ENCODE measurements at places on chromosomes 5 and 9. TPM values are rescaled to one million over a fixed set of nuclear protein-coding genes. Genes with fewer than 3 reads are reported as not detected.

Gene PDZD2
- total RNA-seq = not detected

Gene IRX1
- total RNA-seq = 25.9 TPM

Gene PTPRD
- not detected for total RNA-seq

Gene NEK6
- total RNA-seq = 43.7 TPM

Gene ACER2
- 0.76 TPM for total RNA-seq

- DNase-seq = peak; percentile 97
These were observed 92.6 kb downstream of the LIFR start for GRCh38 chr5:38463634-38464521.

DNA sequence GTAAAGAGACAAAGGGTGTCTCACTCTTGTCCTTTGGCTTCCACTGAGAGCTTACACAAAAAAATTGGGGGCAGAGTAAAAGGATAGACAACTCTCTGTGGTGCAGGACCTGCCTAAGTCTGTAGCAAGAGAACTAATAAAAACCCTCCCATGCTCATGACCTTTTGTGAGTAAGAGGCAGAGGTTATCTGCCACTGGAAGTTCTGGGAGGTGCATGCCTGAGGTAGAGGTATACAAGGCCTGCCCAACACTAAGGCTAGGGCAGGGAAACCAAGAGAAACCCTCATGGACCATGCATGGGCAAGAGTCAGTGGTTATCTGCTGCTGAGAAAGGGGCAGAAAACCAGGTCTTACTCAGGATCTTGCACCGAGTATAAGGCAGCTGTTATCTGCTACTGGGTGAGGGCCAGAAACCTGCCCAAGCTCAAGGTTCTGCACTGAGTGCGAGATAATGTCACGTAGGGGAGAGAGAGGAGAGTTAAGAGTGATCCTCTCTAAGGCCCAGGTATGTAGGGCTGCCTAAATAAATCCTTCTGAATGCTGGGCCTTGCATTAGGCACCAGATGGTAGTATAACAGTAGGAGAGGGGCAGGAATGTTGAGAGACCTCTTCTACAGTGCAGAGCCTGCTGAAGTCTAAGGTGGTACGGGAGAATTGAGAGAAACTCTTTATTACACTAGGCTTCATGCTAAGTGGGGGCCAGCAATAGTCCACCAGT lies 143.4 kb downstream of the MACROH2A1 start:
- DNase-seq = no peak

DNA sequence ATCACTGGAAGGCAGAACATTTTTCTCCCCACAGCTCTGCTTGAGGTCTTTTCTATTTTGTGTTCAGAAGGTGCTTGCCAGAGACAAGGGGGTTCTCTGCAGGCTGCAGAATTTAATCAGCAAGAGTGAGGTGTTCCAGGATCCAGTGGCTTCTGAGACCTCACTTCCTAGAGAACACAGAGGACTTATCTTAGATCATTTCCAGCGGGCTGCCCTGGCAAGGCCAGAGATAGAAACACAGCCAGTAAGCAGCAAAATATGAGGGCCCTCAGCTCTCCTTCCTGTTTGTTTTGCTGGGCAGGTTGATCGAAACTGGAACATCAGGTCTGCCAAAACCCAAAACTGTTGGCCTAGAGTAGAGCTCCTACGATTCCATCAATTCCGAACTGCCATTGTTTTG lies 187.3 kb downstream of the DIRAS2 start:
- DNase-seq = no peak

GRCh38 chr5:67652201-67652600 lies 455.6 kb upstream of the CD180 start:
- DNase-seq = no peak

DNA sequence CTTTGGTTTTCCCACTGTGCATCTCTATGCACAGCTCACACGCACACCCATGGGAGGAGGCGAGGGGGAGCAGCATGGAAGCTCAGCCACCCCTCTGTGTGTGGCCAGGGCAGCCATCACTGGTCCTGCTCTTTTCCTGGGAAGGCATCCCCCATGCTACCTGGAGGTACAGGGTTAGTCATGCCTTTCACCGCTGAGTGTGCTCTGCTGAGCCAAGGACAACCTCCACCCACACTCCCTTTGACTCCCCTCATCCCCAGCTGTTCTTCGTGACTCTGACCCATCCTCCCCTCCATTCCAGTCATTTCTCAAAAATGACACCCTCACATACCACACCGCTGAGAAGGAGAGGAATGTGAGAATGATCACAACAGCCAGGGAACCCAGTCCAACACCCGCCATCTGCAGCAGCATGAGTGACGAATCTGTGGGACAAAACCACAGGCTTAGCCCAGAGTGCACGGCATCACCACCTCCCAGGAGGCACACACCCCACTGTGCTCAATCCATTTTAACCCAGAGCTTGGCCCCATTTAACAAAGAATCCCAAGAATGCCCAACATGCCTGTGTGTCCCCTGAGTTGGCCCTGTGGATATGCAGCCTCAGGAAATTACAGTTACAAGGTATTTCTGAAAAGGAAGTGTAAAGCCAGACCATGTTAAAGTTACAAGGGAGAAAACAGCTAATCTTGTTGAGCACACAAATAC lies 133.4 kb downstream of the SUSD1 start:
- DNase-seq = peak; percentile 99

DNA sequence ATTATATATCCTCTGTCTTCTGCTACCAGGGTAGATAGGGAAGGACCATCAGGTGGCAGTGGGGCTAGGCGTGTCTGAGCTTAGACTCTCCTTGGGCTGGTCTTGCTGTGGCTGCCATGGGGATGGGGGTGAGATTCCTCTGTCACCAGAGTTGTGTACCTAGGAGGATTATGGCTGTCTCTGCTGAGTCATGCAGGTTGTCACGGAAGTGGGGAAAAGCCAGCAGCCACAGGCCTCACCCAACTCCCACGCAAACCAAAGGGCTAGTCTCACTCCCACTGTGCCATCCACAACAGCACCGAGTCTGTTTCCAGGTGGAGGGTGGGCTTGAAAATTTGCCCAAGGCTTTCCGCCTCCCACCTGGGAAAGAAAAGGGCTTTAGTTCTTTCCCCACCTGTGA lies 476.1 kb downstream of the CYLC2 start:
- DNase-seq = no peak

GRCh38 chr5:44681906-44682305 lies 126.8 kb upstream of the MRPS30 start:
- no peak for DNase-seq

GRCh38 chr5:160466889-160467554 lies 45.4 kb downstream of the PTTG1 start:
- DNase-seq = no peak

DNA sequence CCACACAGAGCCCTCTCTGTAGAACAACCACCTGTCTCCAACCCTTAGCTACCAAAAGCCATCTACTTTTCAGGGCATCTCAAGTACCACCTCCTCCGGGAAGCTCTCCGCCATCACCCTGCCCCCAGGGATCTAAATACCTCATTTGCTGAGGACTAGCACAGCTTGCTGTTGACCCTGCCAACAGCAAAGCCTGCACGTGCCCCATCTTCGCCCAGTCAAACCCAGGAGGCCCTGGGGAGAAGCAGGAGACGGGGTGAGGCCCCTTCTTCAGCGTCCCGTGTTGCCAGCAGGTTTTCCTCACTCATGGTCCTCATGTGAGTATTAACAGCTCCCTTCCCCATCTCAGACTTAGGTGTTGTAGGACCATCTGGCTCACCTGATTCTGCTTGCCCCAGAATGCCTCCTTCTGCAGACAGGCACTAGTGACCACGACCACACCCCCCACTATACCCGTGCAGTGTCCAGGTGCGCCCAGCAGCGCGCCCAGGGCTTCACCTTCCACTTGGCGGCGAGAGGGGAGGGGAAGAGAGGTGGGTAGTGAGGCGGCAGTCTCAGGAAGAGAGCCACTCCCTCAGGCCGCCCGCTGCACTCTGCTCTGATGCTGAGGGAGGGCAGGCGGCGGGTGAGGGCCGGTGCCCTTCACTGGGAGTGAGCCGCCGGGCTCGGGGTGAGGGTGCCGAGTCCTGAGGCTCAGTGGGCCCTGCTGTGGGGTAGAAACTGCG lies 11.1 kb downstream of the VAV2 start:
- no peak for DNase-seq

- peak; percentile 65 for DNase-seq
These were observed at the start of gene CANX for GRCh38 chr5:179698935-179699615. Gene CANX (plus strand): TSS chr5:179698967. CDS start chr5:179705682, 6,715 bp downstream.

DNA sequence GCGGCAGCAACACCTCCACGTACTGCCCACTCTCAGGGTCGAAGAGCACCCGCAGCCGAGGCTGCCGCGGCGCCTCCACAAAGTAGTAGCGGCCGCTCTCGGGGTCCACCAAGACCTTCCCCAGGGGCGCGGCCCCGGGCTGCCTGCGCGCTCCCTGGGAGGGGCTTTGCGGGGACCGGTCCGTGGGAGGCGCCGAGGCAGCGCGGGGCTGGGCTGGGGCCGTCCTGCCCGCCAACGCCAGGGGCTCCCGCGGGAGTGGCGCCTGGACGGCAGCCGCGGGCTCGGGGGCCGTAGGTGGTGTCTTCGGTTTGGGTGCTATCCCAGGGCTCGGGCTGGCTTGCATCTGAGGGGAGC lies 2.6 kb upstream of the MZB1 start:
- DNase-seq = no peak
